Right renal pelvis (tissue), 4 donors: ENCODE measurements at places on chromosomes 1 and 21.

- DNase-seq: no peak
Measured at GRCh38 chr1:30526652-30527345, 196.6 kb downstream of the MATN1 start.

- no peak for DNase-seq
Measured at GRCh38 chr1:22618056-22618455, 18.4 kb upstream of the C1QA start.

- no peak for DNase-seq
Measured at GRCh38 chr1:63155437-63155836, 166.9 kb upstream of the FOXD3 start.

DNA sequence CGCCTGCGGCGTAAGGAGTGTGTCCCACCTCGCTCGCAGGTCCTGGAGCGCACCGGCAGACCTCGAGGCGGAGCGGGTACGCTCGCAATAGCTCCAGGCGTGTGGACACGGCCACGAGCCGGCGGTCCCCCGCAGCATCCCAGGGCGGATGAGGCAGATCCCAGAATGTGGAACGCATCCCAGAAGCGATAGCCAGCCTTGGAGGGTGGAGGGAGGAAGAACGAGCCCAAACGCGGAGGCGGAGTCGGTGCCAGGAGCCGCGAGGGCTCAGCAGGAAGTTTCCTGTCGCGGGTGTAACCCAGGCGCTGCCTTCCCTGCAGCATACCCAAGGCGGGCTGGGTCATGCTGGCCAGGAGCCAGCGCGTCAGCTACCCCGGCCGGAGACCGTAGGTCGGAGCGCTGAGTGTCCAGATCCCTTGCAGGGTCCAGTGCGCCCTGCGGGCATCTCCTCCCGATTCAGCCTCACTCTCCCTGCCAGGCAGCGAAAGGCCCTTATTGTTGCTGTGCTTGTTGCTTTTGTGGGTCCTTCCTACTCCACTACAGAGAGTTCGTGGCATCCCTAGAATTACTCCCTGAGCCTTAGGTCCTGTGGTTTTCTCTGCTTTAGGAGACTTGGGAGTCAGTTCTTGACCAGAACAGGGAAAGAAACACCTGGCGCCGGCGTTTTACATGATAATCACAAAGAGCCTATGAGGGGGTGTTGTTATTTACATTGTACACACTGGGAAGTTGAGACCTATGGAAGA, 27.7 kb downstream of the STYXL2 start:
- peak; percentile 38 for DNase-seq

DNA sequence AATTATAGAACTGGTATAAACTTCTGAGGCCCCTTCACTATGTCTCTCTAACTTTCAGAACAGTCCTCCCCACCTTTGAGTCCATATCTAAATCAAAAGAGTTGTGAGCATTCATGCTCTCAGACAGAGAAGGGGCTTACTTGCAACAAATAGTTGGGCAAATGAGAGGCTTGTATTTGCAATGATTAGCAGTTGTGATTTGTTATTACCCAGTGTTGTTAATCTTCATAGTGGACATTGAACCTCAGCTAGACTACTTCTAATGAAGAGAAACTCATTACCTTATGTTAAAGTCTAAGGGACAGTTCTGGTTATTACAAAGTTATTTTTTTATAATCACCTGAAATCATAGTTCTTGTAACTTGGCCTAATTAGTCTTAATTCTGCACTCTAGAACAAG, 114.5 kb downstream of the RABGAP1L start:
- DNase-seq: no peak

DNA sequence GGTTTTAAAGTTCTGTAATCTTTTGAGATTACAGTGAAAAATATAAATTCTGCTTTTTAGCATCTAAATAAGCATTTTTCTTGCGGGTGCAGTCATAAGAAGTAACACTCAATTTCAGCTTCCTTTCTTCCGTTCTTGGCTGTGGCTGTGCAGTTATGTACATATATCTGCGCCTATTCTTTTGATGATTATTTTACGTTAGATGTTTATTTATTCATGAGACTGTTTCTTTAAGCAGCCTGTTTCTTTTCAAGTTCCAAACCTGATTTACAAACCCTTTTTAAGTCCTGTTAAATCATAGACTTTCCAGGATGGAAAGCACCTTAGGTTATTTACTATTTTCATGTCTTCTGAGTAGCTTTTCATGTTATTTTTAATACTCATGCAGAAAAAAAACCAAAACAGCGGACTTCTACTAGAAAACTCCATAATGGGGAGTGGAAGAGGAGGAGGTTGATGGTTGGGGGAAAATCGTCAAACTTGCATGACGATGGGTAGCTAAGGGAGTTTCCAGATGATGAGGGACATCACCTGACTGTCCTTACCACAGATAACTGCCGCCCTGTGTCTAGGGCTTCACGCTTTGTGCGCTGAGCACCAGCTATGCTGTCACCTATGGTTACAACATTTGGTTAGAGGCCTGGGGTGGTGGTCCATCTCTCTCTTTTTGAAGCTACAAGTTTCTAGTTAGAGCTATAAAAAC, 2.6 kb downstream of the PRDM2 start:
- DNase-seq: no peak

- DNase-seq: no peak
Measured at GRCh38 chr1:207056673-207057072, 3.6 kb downstream of the PFKFB2 start.

DNA sequence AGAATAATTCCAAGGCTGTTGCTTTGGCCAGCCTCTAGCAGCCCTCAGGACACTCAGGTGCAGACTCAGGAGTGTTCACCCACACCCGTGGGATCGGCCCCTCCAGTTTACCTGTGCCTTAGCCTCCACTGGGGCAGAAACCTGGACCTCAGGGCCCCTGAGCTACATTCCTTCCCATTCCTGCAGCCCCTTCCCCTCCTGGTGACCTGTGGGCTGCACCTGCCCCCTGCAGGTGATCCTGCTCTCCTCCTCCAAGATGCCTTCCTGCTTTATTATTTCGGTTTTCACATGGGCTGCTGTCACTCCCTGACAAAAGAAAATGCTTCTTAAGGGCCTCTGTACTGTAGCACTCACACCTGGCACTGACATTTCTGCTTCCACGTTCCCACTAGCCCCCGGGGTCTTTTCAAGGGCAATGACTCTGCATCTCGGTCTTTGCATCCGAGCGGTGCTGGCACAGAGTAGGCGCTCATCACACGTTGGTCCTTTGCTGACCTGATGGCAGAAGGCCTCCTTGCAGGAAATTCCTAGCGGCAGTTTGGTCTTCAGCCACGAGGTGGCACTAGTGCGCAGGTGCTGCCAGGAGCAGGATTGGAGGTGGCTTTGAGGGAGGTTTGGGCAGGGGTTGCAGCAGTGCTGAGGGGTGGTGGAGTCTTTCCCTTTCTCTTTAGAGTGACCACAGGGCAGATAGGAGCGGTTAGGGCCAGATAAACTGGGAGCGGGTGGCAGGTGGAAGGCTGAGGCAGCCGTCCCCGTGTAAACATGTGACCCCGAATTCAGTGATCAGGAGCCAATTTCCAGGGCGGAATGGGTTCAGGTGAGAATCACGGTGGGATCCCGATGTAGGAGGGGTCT, 25.3 kb upstream of the ETV3 start:
- DNase-seq: no peak

DNA sequence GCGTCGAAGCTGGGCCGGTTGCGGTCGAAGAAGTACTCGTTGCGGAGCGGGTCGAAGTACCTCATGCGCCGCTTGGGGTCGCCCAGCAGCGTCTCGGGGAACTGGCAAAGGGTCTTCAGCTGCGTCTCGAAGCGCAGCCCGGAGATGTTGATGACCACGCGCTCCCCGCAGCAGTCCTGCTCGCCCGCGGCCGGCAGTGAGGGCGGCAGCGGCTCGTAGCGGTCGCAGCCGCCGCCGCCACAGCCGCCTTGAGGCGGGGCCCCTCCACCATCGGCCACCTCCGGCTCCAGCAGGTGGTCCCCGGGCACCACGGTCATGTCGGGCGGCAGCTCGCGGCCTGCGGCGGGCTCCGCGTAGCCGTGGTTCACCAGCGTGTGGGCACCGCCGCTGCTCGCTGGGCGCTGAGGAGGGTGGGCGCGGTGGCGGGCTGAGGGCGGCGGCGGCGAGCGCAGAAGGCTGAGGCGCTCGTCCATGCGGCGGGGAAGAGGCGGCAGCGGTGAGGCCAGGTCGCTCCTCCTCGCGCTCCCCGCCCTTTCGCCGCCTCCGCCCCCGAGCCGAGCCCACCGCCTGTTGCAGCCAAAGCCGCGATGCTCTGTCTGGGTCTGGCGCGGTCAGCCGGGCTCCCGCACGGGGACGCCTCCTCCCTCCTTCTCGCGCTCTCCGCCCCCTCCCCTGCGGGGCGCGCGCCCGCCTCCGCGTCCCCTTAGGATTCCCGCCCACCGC, at the start of gene KCNA3:
TSS of gene KCNA3 (minus strand) at position 604 of the 723 bp plus-strand sequence. CDS start at position 473, 131 bp downstream.
- DNase-seq: no peak

DNA sequence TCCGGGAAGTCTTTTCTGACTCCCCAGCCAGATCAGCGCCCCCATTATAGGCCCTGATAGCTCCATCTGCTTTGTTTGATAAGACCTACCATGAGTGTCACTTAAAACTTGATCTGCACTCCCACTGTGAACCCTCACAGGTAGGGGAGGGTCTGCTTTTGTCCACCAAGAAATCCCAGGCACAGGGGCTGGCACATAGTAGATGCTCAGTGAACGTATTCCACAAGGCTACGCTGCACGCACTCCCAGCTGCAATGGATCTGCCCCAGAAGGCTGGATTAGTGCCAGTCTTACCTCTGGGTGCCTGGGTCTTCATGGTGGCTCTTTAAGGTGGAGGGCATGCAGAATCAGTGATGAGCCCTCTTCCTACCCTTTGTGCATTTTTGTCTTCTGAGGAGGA, 447.1 kb downstream of the PTPRU start:
- DNase-seq: no peak

DNA sequence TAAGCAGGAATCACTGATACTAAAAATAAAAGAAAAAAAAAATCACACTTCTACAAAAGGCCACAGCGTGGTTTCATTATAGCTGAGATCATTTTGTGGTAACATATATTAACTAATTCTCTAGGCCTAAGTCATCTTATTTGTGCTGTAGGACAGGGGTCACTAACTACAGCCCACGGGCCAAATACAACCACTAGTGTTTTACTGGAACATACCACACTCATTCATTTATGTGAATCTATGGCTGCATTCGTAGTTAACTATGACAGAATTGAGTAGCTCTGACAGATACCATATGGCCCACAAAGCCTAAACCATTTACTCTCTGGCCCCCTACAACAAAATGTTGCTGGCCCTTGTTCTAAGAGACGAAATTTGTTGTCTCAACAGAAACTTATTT, 224.4 kb downstream of the VAV3 start:
- no peak for DNase-seq

- DNase-seq: no peak
Measured at GRCh38 chr1:45960930-45961715, 157.7 kb downstream of the MAST2 start.

DNA sequence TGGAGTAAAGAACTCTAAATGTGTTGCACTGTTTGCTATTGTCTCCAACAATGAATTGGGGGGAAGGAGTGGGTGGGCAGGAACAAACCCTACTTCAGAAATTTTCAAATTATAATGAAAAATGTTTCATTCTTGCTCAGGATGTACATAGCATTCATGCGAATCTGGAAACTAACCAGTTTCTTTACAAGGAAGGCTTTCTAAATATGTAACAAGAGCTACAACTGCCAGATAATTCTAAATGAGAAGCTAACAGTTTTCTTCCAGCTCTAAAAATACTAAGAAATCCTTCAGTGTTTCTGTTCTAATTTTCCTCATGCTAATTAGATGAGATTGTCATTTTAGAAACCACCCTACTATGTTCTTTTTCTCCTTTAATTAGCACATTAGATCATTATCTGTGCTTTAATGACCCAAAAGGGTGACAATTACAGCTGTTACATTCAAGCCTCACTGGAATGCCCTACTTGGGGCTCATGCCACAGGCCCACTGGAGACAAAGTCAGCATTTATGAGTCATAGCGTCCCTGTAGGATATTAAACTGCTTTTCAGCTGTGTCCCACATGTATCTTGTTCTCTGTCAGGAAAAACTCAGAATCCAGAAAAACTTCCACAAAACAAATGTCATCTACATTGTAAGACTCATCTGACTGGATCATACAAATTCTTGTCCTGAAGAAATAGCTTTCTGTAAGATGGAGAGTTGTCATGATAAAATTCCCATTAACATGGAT, 804.6 kb upstream of the CXADR start:
- no peak for DNase-seq

DNA sequence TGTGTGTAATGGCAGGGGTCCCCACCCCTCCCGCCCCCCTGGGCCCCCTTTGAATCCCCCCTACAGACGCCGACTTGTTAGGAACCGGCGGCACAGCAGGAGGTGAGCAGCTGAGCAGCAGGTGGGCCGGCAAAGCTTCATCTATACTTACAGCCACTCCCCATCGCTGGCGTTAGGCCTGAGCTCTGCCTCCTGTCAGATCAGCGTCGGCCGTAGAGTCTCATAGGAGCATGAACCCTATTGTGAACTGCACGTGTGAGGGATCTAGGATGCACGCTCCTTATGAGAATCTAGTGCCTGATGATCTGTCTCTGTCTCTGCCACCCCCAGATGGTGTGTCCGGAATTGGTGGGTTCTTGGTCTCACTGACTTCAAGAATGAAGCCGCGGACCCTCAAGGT, 14.9 kb upstream of the VPS26C start:
- DNase-seq: no peak

DNA sequence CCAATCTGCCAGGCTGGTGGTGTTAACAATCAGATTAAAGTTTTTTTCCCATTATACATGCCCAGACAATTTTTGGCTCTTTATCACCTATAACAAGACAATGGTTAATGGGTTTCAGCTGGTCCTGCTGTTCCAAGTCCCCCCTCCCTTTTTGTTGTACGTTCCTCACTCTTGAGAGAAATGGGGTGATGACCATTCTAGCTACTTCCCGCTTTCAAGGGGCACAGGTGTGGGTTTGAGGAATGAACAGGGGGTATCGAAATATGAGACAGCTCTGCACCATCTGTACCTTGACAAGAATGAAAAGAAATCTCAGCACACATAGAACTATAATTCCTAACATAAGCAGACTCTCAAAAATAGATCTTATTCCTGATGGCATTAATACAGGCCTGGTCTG, 326.8 kb downstream of the PTPRU start:
- no peak for DNase-seq

GRCh38 chr21:42784276-42784675, 95.1 kb downstream of the WDR4 start:
- DNase-seq: no peak

DNA sequence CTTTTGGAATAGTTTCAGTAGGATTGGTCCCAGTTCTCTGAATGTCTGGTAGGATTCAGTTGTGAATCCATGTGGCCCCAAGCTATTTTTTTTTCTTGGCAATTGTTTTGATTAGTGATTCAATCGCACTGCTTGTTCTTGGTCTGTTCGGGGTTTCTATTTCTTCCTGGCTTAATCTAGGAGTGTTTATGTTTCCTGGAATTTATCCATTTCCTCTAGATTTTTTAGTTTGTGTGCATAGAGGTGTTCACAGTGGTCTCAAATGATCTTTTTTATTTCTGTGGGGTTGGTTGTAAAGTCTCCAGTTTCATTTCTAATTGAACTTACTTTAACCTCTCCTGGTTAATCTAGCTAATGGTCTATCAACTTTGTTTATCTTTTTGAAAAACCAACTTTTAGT, 117.6 kb downstream of the NME7 start:
- no peak for DNase-seq
